ENCODE measurements at places on chromosomes 6 and 20. TPM values are rescaled to one million over a fixed set of nuclear protein-coding genes. Genes with fewer than 3 reads are reported as not detected.

The GRIK2 gene
- not detected for total RNA-seq

The ANKRD66 gene
- total RNA-seq, result not detected

The PRKN gene
- total RNA-seq, result 7.4 TPM

The TRIM10 gene
- total RNA-seq, result not detected

The SLC22A7 gene
- not detected for total RNA-seq

The GTSF1L gene
- total RNA-seq, result not detected

The KCNS1 gene
- 0.29 TPM for total RNA-seq

The TAGAP gene
- not detected for total RNA-seq

The ARFRP1 gene
- total RNA-seq, result 42.9 TPM
